ENCODE measurements at places on chromosomes 1 and 21.

DNA sequence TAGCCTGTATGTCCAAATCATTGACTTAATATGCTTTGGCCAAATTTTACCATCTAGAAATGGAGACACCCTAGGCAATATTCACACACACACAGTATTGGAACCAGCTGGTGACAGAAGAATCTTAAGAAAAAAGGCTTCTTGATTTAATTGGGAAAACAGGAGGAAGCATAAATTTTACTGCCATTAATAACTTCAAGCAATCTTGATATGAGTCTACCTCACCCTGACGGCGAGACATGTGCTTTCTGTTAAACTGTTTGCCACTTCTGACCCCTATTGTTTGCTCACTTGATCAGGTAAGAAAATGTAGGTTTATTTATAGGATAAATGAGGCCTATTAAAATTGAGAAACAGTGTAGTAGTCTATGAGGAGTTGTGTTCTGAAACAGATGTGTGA lies 73.2 kb downstream of the KIFAP3 start:
- DNase-seq, result no peak

DNA sequence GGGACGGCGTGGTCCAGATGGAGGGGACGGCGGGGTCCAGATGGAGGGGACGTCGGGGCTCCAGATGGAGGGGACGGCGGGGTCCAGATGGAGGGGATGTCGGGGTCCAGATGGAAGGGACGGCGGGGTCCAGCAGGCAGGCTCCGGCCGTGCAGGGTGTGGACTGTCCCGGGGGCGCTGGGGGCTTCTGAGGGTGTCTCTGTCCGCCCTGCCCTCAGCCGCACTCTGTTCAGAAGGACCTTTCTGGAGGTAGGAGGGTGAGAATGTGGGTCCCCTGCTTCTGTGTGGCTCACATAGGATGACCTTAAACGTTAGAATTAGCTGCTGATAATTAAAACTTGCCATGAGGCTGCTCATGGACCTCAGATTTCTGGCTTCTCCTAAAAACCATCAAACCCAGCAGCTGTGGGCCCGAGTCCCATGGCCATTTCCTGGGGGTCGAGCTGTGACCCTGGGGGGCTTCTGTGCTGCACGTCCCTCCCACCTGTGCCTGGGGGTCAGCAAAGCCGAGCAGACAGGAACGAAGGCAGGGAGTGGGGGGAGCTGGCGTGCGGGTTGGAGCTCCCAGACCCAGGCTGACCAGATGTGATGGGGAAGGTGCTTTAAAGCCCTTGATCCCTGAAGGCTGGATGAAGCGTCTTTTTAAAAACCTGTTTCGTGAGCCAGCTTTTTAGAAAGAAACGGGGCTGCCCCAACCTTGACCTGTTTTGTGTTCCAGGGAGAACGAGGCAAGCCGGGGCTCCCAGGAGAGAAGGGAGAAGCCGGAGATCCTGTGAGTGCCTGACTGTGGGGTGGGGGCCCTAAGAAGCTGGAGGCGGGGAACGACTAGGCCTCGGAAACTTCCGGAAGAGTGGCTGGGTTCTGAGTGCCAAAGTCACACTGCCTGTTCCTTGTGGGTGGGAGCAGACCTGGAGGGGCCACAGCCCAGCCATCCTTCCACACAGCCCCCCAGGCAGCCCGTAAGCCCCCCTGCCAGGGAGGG lies 7.1 kb downstream of the COL6A1 start:
- DNase-seq, result no peak

GRCh38 chr1:160159846-160160245 lies 8.4 kb downstream of the ATP1A4 start:
- DNase-seq, result no peak

- DNase-seq, result peak; percentile 32
Observed at GRCh38 chr1:25608488-25609178, 8.0 kb upstream of the MAN1C1 start.

DNA sequence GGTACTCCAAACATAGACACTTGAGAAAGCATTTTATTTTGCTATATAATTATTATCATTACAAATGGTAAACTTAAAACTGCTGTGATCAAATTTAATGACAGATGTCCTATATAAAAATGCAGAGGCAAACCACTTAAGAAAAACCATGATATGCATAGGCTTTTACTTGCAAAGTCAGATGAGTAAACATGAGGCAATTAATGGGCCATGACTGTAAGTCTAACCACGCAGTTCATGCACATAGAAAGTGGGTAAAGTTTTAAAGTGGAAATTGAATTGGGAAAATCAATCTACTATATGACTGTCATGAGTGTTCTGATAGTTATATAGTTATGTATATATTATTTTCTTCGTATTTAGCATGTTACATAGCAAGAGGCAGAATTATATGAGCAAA lies 219.2 kb downstream of the PTPRC start:
- DNase-seq, result no peak

GRCh38 chr1:27727126-27727525 lies 1.4 kb downstream of the FAM76A start:
- no peak for DNase-seq

DNA sequence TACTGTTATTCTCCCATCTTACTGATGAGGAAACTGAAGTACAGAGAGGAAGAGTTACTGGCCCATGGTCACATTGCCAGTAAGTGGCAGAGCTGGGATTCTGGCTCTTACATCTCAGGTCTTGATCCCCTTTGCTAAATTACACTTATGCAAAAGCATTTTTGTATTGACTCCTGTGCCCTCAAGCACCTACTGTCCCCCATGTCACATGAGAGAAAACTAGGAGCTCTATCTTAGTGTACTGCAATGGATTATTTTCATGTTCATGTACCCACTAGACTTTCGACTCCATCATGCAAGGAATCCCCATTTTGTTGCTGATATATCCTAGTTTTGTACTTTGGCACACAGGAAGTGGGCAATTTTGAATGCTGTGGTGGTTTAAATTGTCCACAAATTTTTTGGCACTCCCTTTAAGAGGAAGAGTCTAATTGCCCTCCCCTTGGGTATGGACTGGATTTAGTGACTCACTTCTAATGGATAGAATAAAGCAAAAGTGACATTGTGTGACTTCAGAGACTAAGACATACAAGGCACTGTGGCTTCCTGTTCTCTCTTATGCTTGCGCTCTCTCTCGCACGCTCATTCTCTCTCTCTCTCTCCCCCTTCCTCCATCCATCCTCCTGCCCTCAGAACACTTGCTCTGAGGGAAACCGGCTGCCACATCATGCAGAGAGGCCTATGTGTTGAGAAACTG lies 43.5 kb upstream of the JAK1 start:
- no peak for DNase-seq

GRCh38 chr1:183414365-183414764 lies 3.8 kb downstream of the NMNAT2 start:
- DNase-seq, result no peak

- DNase-seq, result no peak
Observed at GRCh38 chr1:243428617-243429342, 172.9 kb downstream of the SDCCAG8 start.

- no peak for DNase-seq
Observed at GRCh38 chr1:230067419-230067870, 407 bp downstream of the GALNT2 start.

Measured in DMS 273 treated with DMSO at 0.1 percent for 48 hours (cell line).